GM18507 (cell line): ENCODE measurements at places on chromosomes 3 and 15.

DNA sequence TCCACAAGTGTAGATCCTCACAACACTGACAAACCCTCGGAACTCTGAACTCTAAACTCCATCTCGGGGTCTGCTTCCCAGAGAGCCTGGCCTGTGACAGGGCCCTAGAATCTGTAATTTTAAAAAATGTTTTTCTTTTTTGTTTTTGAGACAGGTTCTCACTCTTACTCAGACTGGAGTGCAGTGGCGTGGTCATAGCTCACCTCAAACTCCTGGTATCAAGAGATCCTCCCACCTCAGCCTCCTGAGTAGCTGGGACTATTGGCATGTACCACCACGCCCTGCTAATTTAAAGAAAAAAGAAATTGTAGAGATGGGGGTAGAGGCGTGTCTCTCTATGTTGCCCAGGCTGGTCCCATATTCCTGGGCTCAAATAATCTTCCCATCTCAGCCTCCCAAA, 26.2 kb downstream of the CRABP1 start:
- DNase-seq: no peak

DNA sequence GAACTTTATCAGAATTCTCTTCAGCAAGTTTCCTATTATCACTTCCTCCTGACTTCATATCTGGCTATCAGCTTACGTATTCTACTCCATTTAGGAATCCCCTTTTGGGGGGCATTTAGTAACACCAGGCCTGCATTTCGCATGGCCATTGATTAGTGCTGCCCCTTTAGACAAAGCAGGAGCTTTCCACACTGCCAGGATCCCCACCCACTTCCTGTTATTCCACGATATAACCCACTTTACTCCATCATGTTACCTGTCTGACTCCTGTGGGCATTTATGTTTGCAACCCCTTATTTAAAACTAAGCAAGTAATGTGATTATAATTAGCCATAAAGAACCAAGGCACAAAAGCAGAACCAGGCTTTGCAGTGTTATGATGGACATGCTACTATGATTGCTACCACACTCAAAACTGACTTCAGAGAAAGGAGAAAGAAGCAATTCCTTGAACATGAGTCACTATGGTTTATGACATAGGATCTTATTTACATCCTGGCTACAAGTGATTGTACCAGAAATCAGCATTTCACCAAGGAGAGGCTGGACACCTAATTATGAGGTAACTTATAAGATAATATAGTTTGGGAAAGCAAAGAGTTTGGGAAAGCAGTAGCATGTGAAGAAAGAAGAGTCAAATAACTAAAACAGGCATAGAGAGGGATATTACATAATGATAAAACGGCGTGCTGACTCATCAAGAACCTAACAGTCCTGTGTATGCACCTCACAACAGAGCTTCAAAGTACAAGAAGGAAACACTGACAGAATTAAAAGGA, 96.3 kb downstream of the IGSF11 start:
- no peak for DNase-seq

- no peak for DNase-seq
These were observed 107.5 kb upstream of the SKOR1 start for GRCh38 chr15:67717776-67718175.

DNA sequence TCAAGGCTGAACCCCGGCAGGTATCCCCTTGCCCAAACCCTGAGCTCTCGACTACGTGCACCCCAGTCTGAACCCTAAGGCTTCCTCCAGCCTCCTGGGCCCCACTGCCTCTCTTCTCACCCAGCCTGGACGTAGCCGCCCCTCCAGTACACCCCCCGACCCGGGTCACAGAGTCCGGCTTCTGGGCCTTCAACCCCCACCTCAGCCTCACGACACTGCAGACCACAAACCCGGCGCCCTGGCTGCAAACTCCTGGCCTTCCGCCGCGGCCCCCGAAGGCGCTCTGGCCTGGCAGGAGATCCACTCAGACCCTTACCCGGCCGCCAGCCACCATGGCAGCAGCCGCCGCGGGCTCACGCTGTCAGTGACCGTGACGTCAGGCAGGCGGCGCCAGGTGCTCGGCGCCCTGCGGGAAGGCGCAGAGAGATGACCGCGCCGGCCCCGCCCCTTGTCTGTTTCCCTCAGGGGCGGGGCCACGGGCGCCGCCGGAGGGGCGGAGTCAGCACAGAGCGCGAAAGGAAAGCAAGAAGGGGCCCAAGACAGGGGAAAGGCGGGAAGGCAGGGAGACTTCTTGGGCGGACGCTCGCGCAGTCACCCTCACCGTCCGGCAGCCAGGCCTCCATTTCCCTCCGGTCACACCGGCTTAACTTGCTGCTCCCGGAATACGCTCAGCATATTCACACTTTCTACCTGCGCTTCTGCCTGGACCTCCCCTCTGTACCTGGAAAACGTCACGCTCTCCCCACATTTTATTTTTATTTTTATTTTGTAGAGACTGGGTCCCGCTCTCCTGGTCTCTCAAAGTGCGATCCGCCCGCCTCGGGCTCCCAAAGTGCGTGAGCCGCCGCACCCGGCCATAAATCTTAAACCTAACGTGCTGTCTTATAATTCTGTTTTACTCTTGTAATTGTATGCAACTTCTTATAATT, at the start of gene RMDN3:
TSS of gene RMDN3 (minus strand) at position 372 of the 929 bp plus-strand sequence. CDS start 471 bp downstream, outside the sequence.
- peak; percentile 96 for DNase-seq

DNA sequence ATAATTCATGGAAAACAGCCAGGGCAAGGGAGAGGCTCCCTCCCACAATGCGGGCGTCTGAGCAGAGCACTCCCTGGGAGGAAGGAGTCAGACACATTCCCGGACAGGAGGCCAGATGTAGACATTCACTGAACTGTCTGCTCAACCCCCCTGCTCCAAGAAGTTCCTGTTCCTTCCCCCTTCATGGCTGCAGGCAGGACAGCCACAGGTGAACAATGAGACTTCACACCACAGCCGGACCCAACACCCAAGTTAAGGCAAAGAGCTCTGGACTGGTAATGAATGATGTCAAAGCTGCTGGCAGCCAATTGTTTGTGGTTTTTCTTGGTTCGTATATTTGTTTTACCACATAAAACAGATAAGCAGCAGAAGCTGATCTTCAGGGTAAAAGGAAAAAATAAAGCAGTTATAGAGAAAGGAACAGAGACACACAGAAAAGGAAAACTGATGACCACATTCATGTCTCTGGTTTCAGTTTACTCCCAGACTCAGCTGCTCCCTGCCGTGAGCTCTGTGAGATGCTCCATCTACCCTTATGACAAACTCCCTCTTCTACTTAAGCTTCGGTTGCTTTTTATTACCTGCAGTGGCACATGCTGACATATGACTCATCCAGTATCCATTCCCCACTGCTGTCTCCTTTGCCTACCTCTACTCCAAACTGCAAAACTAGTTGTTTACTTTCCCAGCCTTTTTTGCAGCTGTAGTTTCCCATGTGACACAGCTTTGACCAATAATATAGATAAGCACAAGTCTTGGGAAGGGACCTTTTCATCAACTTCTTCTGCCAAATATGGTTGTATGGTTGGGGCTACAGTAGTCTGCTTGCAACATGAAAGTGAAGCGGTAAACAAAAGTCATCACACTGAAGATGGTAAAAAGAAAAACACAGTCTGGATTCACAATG, 33.1 kb downstream of the DZIP1L start:
- no peak for DNase-seq

- DNase-seq: no peak
These were observed 67.4 kb downstream of the MECOM start for GRCh38 chr3:169596126-169596525.

- no peak for DNase-seq
These were observed 31.6 kb upstream of the ENTPD3 start for GRCh38 chr3:40355410-40355809.

DNA sequence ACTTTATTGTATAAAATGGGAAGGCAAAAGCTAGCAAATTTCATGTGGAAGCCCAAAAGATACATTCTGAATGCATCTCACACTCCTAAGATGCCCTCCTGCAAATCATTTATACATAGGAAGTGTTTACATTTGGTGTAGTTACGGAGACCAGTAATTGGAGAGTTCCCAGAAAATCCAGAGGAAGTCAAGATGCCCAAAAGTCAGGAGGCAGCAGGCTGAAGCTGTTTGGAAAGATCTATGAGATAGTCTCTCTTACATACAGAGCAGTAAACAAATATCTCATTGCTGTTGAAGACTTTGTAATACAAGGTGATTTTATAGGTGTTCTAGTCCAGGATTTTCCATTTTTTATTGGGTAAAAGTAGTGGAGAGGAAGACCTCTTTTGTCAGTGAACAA, 8.8 kb downstream of the KLHL24 start:
- DNase-seq: no peak

GRCh38 chr15:42508263-42508690, 12.8 kb downstream of the SNAP23 start:
- no peak for DNase-seq

DNA sequence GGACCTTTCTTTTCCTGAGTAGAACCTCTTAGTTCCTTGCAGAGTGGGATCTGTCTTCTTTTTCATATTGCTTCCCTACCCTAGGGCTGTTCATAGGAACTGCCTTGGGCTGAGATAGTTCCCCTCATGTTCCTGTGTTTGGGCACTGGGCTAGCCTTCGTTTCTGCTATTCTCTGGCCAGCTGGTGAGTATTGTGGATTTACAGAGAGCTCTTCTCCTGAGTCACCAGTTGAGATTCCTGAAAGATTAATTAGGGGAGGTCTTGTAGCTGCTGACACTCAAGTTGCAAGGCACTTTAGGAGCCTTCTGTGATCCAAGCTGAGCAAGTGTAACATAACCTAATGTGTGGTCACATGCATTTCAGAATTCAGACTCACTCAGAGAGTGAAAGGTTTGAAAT, 30.7 kb downstream of the CHD2 start:
- DNase-seq: no peak

DNA sequence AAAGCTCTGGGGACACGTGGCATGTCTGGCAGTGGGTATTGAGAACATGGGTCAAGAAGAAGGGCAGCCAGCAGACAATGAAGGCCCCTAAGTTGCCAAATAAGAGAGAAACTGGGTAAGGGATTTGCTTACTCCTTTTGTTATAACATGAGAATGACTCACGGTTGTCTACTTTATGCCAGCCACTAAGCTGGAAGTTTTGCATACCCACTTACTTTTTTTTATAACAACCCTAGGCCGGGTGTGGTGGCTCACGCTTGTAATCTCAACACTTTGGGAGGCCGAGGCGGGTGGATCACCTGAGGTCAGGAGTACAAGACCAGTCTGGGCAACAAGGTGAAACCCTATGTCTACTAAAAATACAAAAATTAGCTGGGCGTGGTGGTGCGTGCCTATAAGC, 50.0 kb downstream of the DRD3 start:
- DNase-seq: no peak

DNA sequence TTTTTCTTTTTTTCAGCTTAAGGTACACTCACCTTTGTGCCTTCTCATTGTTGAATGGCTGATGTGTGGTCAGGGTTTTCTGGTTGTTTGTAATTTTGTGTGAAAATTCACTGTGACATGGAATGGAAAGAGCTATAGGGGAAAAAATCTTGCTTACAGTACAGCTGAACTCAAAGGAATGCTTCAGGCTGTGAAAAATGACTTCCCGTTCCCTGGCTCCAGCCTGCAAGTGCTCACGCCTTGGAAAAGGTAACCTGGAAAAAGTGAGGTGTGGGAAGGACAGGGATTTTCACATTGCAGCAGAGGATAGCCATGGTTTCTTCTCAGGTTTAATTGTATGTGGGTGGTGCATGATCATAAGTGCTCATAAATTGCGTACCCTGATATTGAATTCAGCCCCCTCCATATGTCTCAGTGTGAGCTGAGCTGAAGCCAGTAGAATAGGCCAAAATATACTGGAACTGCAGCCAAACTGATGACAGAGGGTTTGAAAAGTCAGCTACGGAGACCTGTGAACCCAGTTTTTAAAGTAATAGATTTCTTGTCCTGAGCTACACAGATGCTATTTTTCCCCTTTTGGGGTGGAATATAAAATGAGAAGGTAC, 228.7 kb upstream of the RASGRP1 start:
- no peak for DNase-seq

- DNase-seq: no peak
These were observed 524.3 kb downstream of the GBE1 start for GRCh38 chr3:81237181-81237580.

GRCh38 chr3:38738630-38739395, 77.2 kb downstream of the SCN10A start:
- no peak for DNase-seq

GRCh38 chr15:50377867-50378751, 23.1 kb upstream of the GABPB1 start:
- DNase-seq: peak; percentile 70

DNA sequence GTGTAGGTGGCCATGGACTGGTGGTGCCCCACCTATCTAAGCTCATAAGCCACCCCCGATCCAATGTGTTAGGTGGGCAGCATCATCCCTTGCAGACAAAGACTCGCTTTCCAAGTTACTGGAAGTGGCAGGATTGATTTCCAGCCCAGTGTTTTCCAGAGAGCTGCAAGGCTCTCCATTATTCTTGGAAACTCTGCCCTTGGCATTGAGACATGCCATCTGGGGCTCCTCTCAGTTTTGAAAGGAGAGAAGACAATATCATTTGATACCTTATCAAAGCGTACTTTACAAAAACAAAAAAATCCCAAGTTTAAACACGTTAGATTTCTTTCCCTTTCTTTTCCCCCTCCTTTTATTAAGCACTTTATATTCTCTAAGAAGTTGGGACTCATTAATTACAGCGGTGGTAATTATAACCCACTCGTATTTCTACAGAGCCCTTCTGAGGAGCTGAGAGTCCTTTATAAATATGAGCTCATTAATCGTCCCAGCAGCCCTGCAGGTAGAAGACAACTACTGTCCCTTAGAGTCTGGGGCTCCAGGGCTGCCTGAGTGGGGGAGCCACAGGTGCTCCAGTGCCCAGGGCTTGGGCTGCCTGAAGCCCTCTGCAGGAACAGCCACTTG, 226.1 kb downstream of the TLE3 start:
- DNase-seq: no peak

GRCh38 chr15:80712956-80713355, 17.8 kb downstream of the ABHD17C start:
- no peak for DNase-seq

- DNase-seq: no peak
These were observed 94.4 kb downstream of the CHRNA7 start for GRCh38 chr15:32124726-32125125.
